ENCODE measurements at places on chromosomes 4 and X. TPM values are rescaled to one million over a fixed set of nuclear protein-coding genes. Genes with fewer than 3 reads are reported as not detected.

DNA sequence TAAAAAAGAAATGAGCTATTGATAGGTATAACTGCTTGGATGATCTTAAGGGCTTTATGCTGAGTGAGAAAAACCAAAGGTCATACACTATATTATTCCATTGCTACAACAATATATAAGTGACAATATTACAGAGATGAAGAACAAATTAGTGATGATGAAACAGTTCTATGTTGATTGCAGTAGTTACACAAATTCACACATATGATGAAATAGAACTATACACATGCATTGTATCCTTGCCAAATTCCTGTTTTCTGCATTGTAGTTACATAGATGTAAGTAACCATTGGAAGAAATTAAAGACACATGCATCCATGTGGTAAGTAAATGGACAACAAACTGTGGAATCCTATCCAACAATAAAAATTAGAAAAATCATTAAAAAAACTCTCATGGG, 76.5 kb downstream of the CENPC start:
- DNase-seq, result no peak

- DNase-seq, result peak; percentile 55
These were observed 68.8 kb downstream of the DDX60L start for GRCh38 chr4:168411318-168412150.

- peak; percentile 67 for DNase-seq
These were observed 882.6 kb downstream of the TRIML1 start for GRCh38 chr4:189021831-189022230.

DNA sequence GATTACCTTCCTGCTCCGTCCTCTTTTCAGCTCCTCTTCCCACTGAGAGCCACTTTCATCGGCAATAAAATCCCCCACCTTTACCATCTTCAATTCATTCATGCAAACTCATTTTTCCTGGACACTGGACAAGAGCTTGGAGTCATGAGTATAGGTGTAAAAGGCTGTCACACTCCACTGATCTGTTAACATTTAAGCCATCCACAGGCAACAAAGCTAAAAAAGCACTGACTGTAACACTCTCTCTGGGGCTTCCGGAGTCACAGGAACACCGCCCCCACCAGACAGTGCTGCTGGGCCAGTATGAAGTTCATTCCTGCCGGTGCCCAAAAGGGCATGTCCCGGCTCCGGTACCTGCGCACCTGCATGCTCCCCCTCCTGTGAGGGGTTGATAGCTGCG, 38.5 kb downstream of the MAGEB5 start:
- DNase-seq, result no peak

DNA sequence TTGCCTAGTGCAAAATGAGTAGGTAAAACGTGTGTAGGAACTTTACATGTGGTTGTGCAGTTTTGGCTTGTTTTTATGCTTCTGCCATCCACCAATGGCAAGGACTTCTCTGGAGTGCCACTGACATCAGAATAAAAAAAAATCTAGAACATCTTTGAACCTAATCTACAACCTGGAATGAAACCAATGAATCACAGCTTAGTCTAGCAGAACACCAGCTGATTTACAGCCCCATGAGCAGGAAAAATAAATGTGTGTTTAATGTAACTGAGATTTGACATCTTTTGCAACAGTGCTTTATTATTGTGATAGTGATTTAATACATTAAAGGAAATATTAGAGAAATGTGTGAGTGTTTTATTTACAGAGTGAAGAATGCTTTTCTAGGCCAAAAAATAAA, 995.1 kb downstream of the PCDH7 start:
- DNase-seq, result no peak

Gene NHS
- polyA plus RNA-seq, result 0.36 TPM

DNA sequence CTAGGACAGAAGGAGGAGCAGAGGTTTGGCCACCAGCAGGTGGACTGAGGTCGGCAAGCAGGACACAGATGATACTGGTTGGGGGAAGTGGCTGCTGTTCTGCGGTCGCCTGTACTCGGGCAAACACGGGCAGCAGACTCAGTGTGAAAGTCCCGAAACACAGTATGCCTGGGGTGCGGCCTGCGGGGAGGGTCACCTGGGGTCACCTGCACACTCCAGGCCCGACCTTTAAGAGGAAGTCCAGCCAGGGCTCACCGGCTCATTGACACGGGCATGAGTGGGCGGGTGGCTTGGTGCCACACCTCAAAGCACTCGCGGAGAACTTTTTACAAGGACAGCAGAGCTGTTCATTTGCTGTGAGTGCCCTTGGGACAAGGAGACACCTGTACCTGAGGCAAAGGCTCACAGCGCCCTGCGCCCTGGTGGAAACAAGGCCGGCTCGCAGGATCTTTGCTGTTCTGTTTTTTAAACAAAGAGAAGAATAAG, 71.5 kb upstream of the MXD4 start:
- DNase-seq, result no peak

DNA sequence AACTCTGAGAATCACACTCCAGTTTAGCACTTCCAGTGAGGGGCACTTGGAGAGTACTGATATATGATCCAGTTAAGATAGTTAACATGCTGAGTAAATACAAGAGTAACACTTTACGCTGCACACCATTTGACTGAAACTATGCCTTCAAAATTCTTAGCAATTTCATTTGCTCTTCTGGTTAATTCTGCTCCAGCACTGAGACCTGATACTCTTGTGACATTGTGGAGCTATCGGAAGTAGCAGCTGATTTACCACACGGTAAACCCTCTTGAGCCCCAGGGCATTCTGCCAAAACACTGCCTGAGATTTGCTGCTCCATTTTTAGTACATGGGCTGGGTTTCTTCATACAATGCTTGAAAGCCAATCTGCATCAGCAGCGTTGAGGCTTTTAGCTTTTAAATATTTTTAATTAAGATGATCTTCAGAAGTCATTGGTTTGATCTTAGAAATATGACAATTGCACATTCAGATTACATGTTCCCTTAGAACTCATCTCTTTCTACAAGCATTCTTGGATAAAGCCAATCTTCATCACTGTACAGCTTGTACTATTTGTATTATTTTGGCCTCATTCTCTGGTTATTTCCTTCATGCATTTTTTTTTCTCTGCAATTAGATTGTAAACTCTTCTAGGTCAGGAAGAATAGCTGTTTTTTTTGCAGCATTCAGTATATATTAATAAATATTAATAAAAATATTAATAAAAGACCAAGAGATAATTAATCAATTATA, 67.8 kb upstream of the ETNPPL start:
- peak; percentile 13 for DNase-seq

GRCh38 chr4:121827853-121828252, 4.2 kb upstream of the CCNA2 start:
- peak; percentile 64 for DNase-seq

GRCh38 chr4:20043991-20044390, 207.7 kb upstream of the SLIT2 start:
- no peak for DNase-seq

DNA sequence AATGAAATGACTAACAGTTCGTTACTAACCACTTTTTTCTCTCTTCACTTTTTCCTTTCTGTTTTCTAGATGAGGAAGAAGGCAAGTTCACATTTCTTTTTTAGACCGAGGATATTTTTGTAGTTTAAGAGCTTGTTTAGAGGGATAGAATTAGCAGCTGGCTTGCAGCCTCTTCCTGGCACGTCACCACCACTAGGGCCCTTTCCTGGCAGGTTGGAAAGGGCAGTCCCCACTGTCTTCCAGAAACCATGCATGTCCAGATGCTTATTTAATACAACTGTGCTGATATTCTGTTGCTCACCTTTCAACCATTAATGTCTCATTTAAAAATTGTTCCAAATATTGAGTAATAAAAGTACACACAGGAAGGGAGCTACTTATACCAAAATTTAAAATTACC, 209.5 kb upstream of the PACRGL start:
- DNase-seq, result no peak

Gene PLK4
- polyA plus RNA-seq, result 9.2 TPM

DNA sequence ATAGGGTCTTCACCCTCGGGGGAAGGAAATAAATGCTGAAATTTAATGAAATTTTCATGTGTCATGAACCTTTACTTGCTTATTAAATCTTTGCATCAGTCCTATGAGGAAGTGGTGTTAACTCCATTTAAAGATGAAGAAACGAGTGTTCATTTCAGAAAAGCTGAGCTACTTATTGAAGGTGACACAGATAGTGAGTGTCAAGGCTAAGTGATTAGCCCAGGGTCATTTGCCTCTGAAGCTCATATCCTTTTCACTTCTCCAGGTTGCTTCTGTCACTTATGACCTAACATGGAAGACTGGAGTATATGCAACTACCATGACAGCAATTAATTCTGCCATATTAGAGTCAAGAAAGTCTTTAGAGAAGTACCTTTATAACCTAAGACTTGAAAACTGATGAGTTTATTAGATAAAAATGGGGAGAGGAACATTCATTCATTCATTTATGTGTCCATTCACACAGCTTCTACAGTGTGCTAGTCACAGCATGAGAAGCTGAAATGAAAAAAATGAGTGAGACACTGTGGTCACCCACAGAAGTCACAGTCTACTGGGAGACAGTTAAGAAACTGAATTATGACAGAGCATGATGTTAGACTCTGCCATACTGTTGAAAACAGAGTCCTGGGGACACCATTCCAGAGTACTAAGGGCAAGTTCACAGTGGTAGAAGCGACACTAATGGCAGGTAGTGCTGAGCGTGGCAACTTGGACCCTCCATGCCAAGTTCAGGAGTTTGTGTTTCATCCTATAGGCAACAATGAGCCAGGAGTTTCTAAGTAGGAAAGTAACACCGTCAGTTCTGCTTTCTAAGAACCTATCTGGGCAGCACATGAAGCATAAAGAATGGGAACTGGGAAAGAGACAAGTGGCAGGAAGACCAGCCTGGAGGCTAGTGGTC, 21.3 kb downstream of the ALPK1 start:
- no peak for DNase-seq

GRCh38 chr4:110002326-110002725, 89.6 kb downstream of the EGF start:
- DNase-seq, result no peak

DNA sequence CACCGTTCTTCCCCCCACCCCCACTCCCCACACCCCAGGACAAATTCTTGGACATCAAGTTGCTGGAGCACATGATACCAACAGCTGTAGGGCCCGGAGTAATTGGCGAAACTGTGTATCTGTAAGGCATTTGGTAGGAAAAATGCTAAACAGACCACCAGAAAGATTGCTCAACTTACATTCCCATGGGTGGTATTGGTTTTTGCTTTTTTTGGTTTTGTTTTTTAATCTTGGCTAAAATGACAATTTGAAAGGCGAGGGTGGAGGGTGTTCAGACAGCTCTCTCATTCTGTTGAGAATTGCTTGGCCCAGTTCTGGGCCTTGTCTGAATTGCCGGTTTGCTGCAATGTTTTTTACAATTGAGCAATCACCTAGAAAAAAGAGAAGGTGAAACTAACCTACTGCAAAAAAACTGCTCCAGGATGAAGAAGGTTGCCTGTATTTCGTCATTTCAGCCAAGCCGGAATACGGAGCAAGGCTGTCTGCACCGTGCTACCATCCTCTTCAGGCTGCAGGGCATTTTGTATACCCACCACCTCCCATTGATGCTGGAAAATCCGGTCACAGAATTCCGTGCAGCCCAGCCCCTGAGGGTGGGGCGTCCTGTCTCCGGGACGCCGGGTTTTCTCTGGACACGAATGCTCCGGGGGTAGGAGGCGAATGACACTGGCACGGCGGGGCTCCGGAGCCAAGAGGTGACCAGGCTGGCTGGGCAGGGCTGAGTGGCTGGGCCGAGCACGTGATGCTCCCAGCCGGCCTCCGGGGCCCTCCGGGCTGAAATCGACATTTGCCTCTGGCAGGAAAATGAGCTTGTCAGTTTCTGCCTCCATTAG, at the start of gene CLCN4:
Gene CLCN4, plus strand, starts transcription at position 777 of the 833 bp plus-strand sequence. CDS start 28,058 bp downstream, outside the sequence.
- DNase-seq, result no peak

Gene GK
- 7.6 TPM for polyA plus RNA-seq

Gene HSFX4
- polyA plus RNA-seq, result not detected
